ENCODE measurements at places on chromosomes 4 and X.

GRCh38 chrX:17412692-17413091 lies 37.7 kb downstream of the NHS start:
- DNase-seq: peak; percentile 23

- DNase-seq: no peak
Observed at GRCh38 chr4:5322321-5322720, 271.0 kb downstream of the STK32B start.

GRCh38 chr4:94516067-94516466 lies 64.3 kb downstream of the PDLIM5 start:
- DNase-seq: peak; percentile 48

DNA sequence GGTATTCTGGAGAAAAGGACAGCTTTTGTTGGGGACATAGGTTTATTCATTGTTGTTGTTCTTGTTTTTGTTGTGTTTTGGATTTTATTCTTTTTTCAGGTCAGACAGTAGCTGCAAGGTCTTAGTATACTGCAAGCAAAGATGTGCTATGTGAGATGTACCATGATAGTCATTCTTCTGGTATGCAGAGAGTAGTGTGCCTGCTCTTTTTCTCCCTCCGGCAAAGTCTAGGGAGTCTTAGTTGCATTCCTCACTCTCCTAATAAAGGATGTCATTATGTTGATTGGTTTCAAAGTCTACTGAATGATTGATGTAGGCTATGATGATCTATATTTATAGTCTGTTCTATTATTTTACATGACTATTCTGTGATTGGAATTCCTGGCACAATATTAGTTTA lies 119.9 kb upstream of the POF1B start:
- peak; percentile 13 for DNase-seq

GRCh38 chrX:13088156-13088487 lies 43.7 kb upstream of the FAM9C start:
- DNase-seq: no peak

DNA sequence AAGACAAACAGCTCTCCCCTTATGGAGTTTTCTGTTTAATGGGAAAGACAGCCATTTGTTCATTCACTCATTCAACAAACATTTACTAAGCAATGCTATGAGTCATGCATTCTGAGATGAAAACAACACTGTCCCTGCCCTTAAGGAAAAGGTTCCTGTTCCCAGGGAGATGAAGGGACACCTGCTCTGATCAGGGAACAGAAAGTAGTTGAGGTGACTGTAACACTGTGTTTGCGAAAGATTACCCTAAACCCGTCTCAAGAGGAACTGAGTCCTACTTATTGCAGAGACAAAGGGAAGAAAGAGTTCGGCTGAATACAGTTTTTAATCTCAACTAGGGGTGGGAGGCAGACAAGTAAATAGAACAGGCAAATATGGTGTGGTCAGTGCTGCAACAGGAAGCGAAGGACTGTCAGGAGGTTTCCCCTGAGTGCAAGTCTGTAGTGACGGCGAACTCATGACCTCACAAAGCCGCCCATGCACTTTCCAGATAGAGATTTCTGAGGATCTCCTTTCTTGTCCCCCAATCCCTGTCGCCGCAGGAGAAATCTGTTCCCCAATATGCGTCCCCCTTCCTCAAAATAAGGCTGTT lies 712 bp downstream of the STX18 start:
- DNase-seq: peak; percentile 14

DNA sequence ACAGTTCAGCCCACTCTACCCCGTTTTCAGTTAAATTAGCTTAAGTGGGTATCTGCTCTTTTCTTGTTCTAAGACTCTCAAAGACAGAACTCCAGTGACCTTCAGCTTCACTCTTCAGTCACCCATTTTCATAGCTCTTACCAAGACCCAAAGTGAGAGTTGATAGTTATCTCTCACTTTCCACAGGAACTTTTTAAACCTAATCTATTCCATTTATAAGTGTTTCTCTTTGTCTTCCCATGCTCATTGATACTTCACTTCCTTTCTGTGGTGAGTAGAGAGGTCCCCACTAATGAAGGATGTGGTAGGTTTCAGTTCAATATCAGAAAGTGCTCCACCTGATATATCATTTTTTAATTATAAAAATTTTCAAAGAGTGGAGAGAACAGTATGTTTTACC lies 33.4 kb downstream of the COX18 start:
- no peak for DNase-seq

- no peak for DNase-seq
Observed at GRCh38 chr4:68630371-68630770, 40.1 kb downstream of the UGT2B15 start.

GRCh38 chrX:50200907-50201306 lies at the start of gene AKAP4:
Gene AKAP4, minus strand, starts transcription at chrX:50201007. Its CDS starts 118 bp downstream, at chrX:50200889.
- DNase-seq: no peak

DNA sequence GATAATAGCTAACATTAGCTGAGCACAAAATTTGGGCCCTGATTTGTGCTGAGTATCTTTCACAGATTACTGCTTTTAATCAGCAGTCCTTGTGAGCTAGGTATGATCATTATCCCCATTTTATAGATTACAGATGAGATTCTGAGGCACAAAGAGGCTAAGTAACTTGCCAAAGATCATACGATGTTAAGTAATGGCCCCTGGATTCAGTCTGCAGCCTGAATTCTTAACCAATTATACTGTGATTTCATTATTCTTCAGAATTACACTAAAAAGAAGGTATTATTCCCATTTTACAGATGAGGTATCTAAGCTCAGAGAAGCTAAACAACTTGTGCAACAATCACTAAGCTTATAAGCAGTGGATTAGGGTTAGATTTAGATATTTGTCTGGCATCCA lies 97.9 kb upstream of the MYOZ2 start:
- DNase-seq: no peak

- DNase-seq: no peak
Observed at GRCh38 chrX:9940421-9940820, 26.7 kb upstream of the CLDN34 start.

DNA sequence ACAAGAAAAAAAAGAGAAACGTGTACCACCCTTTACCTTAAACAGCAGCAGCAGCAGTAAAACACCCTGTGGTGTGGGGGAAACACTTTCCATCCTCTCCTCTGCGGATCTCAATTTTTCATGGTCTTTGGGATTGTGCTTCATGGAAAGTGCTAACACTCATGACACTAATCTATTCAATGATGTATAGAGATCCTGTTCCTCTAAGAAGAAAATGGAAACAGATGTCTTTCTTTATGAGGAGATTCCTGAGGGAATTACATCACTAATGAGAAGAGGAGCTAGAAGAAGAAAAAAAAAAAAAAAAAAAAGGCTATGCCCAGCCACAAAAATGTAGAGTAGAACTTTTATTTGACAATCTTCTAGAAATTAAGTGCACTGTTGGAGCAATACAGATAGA lies 62.9 kb upstream of the NDST3 start:
- peak; percentile 74 for DNase-seq

- DNase-seq: no peak
Observed at GRCh38 chr4:81407726-81408125, 64.0 kb downstream of the RASGEF1B start.

- DNase-seq: no peak
Observed at GRCh38 chr4:85515701-85516100, 40.8 kb downstream of the ARHGAP24 start.

DNA sequence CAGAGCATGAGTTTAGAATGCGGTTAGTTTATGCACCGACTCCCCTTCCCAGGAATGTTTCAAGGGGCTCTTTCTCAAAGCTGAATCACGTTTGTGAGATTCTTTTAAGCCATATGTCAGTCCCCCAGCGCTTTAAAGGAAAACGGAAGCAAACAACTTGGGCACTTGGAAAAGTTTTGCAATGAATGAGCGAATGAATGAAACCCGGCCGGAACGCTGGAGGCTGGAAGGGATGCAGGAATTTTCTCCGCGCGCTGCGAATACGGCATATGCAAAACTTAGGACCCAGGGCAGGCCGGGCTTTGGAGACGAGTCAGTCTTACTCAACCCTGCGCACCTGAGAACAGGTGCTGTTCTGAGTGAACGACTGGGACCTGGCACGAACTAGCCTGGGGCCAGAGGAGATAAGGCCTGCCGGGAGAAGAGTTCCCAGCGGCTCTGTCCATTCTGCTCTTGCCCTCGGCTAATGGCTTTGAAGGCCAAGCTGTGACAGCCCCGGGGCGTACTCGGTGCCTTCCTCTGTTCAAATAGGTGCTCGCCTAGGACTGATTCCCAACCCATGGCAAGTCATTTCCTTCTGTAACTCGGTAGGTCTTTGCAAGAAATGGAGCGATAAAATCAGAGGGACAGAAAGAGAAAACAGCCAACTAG lies 743 bp upstream of the NRK start:
- no peak for DNase-seq

- DNase-seq: no peak
Observed at GRCh38 chr4:145799223-145799622, 119.3 kb downstream of the C4orf51 start.

GRCh38 chr4:34422472-34423175 lies 1821.7 kb downstream of the ARAP2 start:
- no peak for DNase-seq

DNA sequence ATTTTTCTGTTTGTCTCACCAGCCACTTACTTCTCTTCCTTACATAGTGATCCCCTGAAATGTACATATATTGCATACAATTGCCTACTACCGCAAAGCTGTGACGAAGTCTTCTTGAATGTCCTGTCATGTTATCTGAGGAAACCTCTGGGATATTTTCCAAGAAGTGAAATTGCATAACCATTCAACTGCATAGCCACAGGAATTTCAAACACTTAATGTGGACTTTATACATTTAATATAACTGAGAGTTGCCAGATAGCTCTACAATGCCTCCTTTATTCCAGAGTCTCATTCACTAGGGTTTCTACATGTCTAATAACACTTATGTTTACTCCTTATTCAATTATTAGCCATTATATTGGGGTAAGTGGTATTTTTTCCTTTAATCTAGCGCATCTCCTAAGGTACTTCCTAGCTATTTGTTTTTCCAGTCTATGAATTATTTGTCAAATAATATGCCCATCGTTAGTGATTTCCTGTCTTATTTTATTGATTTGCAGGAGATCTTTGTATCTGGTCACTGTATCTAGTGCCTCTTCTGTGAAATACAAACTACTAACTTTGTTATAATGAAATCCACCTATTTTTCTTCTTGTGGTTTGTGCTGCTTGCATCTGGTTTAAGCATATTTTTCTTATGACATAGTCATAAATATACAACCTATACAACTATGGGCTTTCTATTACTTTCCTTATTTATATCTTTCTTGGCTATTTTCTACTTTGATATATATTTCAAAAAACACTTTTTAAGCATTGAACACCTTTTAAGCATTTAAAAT lies 69.2 kb upstream of the GRID2 start:
- peak; percentile 77 for DNase-seq

DNA sequence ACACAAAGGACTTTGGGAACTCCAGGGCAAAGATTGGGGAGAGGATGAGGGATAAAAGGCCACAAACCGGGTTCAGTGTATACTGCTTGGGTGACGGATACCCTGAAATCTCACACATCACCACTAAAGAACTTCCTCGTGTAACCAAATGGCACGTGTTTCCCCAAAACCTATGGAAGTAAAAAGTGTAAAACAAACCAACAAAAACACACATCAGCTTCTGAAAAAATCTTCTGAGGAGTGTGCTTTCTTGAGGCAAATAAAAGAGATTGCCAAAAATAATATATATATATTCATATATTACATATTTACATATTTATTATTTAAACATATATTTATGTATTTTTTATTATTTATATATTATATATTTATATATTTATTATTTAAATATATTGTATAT lies 3.9 kb downstream of the P2RY8 start:
- DNase-seq: no peak

GRCh38 chrX:42627891-42628290 lies 150.1 kb downstream of the PPP1R2C start:
- DNase-seq: no peak

DNA sequence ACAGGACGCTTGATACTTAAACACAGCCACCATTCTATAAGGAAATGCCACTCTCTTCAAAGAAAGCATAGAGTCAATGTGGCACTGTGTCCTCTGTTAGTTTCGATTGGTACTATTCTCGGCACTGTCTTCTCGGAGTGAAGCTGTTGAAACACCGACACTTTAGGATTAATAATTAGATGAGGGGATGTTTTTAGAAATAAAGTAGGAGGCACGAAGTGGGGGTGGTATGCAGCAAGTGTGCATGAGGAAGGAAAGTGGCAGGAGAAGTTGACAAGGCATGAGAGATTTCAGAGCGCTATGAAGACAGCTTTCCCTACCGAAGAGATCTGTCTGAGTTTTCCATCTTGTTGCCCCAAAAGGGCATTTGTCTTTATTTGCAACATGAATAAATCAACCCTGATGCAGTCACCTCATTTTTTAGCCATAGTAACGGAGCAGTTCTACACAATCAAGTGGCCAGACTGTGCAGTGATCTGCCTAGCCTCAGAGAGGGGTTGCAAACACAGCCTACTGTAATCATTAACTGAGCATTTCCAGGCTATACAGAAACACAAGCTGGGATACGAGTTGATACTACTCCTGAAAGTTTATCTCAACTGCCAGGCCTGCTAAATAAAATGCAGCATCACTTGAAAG lies 8.3 kb downstream of the GPRIN3 start:
- DNase-seq: no peak

DNA sequence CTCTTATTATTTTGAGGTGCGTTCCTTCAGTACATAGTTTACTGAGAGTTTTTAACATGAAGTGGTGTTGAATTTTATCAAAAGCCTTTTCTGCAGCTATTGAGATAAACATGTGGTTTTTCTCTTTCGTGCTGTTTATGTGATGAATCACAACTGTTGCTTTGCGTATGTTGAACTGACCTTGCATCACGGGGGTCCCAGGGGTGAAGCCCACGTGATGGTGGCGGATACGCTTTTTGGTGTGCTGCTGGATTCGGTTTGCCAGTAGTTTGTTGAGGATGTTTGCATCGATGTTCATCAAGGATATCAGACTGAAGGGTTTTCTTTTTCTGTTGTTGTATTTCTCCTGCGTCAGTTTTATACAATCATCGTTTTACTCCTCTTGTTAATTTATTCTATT lies 4.6 kb upstream of the H2BW1 start:
- no peak for DNase-seq

GRCh38 chr4:158428242-158428641 lies 93.4 kb upstream of the RXFP1 start:
- no peak for DNase-seq

GRCh38 chrX:15072880-15073279 lies 197.0 kb downstream of the ASB9 start:
- no peak for DNase-seq

DNA sequence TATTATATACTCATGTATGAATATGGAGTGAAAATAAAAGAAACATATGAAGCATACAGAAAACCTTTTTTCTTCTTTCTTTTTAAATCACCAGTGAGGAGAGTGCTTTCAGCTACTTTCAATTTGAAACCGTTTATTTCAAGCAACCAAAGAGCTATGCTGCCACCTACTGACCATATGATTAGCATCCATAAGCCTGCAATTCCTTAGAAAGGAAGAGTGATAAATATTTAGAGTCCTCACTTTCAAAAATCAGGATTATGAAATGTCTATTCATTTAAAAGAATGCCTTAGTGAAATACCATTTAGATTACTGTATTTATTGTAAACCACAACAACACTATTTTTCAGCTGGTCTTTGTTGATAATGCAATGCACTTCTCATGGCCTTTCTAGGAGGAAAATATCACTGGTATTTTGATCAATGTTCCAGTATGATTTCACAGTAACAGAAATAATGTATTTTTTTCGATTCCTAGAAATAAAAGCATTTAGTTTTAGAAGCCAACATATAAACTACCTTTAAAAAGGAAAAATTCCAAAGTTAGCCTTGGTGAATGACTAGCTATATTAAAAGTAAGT lies 667.6 kb downstream of the PCDH18 start:
- peak; percentile 30 for DNase-seq
